Foreskin fibroblast (primary cell): ENCODE measurements at places on chromosomes 5 and 9.

DNA sequence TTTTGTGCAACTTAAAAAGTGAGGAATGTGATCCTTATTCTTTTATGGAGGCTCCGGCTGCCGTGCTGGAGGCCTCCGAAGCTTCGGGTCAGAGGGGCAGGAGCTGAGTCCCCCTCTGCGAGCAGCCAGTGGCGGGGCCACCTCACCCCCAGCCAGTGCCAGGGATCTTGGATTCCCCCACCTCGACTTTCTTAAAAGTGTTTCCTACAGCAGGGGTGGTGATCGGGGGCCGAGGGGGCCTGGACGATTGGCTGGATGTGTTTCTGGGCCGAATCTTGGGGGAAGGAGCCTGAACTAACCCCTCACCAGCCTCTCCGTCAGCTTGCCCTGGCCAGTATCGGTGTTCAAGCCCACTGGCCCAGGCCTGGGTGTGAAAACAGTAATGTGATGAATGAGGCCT, 92.2 kb upstream of the LMX1B start:
- no peak for DNase-seq

DNA sequence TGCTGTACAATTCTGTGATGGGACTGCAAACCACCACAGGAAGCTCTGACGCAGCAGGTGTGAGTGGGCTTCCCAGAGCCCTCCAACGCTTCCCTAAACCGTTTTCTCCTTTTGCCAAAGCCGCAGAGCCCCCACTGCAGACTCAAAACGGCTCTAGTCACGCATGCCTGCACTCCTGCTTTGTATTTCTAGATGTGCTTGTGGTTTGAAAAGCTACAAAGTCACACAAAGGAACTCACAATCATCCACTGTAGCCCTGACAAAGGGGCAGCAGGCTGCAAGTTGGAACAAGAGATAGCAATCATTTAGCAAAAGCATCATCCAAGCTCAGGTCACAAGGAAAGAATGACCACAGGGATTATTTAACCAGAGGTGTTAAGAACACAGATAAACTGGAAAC, 79.3 kb downstream of the PTPN3 start:
- no peak for DNase-seq

DNA sequence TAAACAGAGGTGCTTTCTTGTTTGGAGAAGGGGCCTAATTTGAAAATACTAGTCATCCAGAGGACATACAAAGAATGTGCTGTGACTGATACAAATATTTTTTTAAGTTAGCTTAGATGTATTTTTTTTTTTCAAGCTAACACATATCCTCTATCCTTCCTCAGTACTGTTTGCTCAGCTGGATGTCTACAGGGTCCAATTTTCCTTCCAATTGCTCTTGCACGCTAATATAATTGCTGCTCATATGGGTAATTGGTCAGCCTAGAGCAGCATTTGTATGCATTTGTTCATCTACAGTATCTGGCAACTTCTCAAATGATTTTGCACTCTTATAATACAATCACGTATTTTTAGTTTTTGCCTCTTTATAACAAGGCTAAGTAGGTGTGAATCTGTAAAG, 84.7 kb downstream of the ZDHHC21 start:
- DNase-seq: no peak

GRCh38 chr5:9927521-9927997, 297.4 kb upstream of the TAS2R1 start:
- no peak for DNase-seq

- DNase-seq: no peak
Observed at GRCh38 chr9:81782313-81782995, 93.1 kb upstream of the TLE1 start.

DNA sequence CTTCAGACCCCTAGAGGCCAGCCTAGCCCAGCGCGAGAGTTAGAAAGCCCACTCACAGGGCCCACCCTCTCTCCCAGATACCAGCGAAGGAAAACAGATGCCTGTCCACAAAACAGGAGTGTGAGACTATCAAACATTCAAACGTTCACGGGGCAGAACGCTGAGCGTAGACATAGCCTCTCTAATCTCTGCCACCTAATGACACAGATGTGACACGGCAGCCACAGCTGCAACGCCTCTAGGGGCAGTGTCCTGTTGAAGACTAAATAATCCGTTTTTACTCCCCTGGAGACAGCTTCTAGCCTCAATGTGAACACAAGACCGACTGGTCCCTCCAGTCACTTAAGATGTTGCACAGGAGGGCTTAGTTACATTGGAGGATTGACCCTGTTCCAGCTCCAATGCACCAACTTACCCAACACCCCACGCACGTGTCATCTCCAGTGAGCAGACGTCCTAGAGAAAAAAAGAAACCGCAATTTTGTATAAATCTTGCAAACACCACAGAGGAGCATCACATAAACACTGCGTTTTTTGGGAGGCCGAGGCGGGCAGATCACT, 14.3 kb downstream of the DIPK1B start:
- peak; percentile 58 for DNase-seq

DNA sequence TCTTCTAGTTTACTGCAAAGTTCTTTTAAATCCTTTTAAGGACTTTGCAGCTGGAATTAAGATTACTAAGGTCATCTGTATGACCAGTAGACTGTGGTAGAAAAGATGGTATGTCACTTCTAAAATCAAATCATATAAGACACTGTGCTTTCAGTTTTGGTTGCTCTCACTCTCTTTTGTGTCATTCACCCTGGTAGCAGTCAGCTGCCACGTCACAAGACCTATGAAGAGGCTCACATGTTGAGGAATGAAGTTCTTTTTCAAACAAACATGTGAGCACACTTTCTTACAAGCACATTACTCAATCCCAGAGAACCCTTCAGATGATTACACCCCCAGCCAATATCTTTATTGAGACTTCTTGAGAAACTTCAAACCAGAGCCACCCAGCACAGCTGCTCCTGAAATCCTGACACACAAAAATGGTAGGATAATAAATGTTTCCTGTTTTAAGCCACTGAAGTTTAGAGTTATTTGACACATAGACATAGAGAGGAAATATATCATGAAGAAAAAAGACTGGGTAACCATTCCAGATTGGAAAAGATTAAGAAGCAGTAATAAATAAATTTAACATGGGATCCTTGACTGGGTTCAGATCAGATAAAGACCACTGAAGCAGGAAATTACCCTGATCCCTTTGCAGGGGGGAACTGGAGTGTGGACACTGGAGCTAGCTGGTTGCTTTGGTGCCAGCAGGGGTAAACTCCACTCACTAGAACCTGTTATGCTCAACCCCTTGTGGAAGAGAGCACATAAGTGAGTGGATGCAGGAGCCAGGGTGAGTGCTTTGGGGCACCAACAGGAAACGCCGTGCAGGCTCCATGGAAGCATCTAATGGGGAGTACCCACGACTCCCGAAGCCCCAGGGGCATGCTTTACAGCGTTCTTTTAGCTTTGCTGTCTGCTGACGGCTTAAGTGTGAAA, 64.1 kb downstream of the SLCO4C1 start:
- no peak for DNase-seq

GRCh38 chr5:141135030-141135717, at the start of gene PCDHB5:
TSS of gene PCDHB5 (plus strand) at chr5:141135206. CDS start at chr5:141135435, 229 bp downstream.
- DNase-seq: peak; percentile 17

DNA sequence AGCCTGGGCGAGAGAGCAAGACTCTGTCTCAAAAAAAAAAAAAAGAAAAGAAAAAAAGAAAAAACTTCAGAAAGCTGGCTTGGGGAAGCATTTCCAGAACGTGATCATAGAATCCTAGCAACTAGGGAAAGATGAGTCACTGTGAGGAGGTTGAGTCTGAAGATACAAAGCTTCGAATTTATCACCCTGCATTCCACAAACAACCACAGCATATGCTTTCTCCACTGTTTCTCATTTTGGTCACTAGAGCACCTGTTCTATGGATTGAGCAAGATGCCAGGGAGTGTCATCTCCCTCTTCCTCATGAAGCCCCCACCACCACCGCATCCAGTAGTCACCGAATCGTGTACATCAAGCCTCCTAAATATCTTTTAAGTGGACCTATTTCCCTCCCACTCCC, 37.9 kb downstream of the SEMA5A start:
- DNase-seq: peak; percentile 68

DNA sequence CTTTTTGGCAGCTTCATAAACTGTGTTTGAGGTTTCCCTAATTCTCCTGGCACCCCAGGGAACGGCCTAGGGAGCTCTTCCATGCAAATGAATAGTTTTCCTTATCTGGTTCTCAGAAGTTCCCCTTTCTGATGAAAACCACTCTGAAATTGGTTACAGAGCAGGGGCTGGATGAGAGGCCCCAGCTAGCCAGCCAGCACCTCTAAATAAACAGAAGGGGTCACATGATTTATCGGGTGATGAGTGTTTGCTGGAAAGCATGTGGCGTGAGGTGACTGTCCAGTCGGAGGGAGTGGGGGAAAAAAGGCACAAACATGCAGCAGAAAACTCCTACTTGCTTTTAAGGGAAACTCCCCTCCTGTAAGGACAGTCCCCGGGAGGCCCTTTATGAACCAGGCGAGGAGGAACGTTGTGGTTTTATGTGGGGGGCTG, 261.2 kb upstream of the ANKRD55 start:
- peak; percentile 33 for DNase-seq

DNA sequence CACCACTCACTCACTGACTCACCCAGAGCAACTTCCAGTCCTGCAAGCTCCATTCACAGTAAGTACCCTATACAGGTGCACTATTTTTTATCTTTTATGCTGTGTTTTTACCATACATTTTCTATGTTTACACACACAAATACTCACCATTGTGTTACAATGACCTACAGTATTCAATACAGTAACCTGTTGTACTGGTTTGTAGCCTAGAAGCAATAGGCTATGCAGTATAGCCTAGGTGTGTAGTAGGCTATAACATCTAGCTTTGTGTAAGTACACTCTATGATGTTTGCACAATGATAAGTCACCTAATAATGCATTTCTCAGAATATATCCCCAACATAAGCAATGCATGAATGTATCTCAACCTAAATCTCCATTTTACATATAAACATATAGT, 541.1 kb downstream of the NR2F1-AS1 start:
- DNase-seq: no peak

DNA sequence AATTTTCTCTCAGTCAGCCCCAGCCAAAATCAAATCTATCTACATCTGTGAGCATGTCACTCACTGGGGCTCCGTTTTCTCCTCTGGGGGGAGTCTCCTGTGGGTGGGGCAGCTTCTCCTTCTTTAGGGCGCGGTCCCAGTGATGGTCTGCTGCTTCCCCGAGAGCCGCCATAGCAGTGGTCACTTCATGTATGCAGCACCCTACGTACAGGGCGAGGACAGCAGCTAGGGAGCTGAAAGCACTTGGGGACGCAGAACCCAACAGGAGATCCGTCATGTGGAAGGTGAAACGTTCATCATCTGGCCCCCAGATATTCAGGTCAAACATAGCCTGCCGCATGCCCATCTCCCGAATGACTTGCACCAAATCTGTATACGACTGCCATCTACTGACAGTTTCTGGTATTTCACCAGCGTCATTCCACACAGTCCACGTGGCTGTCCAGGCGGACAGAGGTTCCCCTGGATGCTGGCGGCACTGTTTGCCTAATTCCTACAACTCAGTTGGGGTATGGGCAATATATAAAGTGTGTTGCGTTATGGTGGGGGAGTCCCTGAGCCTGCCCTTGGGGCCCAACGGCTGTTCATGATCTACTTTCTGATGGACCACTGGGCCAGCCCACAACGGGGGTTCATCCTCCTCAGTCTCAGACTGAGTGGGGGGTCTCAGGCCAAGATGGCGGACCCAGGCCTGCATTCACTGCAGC, 795.0 kb downstream of the EFNA5 start:
- no peak for DNase-seq

GRCh38 chr9:127129073-127129717, 6.8 kb upstream of the ANGPTL2 start:
- DNase-seq: no peak

DNA sequence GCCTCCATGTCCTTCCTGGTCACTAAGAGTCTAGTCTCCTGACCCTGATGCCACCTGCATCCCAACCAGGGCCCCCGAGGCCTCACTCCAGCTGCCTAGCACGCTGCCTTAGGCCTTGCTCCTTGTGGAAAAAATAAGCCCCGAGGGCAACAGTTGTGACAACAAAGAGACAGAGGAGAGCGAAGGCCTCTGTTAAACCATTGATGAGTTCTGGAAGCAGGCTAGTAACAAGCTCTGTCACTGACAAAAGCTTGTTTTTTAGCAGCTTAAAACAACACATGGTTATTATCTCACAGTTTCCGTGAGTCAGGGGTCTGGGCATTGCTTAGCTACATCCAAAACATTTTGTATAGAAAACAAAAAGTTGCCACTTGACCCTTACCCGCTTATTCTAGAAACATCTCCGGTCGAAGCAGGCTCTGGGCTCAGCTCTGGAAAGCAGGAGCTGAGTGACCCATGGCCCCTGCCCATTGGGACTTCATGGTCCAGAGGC, 48.2 kb upstream of the TBC1D2 start:
- no peak for DNase-seq

- no peak for DNase-seq
Observed at GRCh38 chr9:19193029-19193324, 37.5 kb upstream of the DENND4C start.

- no peak for DNase-seq
Observed at GRCh38 chr9:35661756-35662350, 3.1 kb downstream of the ARHGEF39 start.

GRCh38 chr5:1931604-1932231, 49.0 kb upstream of the IRX4 start:
- DNase-seq: peak; percentile 10

- no peak for DNase-seq
Observed at GRCh38 chr9:133539991-133540697, 5.6 kb downstream of the ADAMTSL2 start.

DNA sequence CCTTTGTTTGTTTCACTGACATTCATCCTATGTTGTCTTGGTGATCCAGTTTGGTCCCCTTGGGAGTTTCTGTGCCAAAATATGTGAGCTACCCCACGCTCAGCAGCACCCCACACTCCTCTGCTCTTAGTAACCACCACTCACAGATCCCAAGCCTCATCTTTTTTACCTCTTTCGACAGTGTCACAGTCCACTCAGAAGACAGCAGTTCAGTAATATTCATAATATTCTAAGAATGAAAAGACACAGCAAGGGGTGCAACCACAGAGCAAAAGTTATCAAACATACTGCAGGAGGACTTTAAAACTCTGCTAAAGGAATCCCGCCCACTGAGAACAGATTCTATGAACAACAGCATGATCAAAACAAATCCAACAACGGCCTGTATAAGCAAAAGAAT, 28.2 kb downstream of the RNF130 start:
- no peak for DNase-seq

- DNase-seq: no peak
Observed at GRCh38 chr5:178279026-178279722, 46.6 kb upstream of the PHYKPL start.

DNA sequence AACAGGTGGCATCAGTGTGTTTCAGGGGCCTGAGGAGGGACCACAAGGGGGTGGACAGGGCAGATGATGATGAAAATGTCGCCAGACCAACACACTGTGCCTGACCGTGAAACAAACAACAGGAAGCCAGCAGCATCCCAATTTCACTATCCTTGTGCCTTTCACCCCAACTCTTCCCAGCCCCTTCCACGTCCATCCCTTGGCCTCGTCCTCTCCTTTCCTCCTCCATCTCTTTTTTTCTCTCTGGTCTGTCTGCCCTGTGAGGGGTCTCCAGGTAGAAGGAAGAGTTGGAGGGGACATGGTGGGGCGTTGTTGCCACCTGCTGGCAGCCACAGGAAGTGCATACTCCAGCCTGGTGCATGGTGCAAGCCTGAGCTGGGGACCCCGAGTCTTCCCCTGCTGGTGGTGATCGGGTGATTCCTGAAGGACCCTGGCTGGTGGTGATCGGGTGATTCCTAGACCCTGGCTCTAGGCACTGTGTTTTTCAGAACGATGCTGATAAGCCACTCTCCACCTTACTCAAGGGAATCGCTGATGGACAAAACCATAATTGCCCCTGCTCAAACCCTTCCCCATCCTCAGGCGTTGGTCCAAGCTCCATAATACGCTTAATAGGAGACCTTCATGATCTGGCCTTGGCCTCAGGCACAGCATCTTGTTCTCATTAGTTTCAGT, 21.7 kb upstream of the NSD1 start:
- DNase-seq: peak; percentile 69

- no peak for DNase-seq
Observed at GRCh38 chr5:1934801-1935429, 52.2 kb upstream of the IRX4 start.
